Mesendoderm (in vitro differentiated cells): ENCODE measurements at places on chromosomes 3 and 15.

- peak; percentile 14 for DNase-seq
These were observed 74.0 kb upstream of the PLCL2 start for GRCh38 chr3:16810593-16811367.

DNA sequence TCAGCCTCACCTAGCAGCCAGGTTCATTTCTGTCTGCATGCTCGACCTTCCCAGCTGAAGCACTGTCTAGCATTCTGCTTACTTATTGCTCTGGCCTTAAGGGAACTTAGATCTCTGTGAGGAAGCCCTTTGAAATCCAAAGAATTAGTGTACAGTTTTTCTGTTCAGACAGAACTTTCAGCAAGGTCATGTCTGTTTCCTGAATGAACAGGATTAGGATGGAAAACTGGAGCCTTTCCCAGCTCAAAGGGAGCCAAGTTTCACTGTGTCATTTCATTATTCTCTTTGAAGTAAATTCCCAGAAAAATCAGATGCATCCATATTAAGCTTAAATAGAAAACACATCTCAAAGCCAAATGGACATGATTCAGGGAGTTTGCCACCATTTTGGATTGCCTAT lies 457.3 kb upstream of the KCNMB2 start:
- no peak for DNase-seq

GRCh38 chr3:133469140-133469731 lies 69.4 kb downstream of the BFSP2 start:
- no peak for DNase-seq

DNA sequence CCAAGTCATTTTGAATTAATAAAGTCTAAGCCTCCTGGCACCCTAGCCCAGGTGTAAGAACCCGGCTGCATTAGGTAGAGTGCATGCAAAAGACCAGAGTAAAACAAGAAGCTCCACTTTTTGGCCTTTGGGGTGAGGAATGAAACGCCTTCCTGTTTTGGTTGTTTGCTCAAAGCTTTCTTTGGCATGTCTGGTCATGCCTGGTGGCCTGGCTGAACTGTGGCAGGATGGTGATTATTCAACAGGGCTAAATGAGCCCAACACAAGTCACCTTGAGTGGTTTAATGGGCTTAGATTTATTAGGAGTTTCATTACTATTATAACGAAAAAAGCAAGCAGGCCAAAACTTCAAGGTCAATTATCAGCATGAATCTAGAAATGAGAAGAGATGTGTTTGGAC lies 40.9 kb upstream of the LDHAL6B start:
- no peak for DNase-seq

DNA sequence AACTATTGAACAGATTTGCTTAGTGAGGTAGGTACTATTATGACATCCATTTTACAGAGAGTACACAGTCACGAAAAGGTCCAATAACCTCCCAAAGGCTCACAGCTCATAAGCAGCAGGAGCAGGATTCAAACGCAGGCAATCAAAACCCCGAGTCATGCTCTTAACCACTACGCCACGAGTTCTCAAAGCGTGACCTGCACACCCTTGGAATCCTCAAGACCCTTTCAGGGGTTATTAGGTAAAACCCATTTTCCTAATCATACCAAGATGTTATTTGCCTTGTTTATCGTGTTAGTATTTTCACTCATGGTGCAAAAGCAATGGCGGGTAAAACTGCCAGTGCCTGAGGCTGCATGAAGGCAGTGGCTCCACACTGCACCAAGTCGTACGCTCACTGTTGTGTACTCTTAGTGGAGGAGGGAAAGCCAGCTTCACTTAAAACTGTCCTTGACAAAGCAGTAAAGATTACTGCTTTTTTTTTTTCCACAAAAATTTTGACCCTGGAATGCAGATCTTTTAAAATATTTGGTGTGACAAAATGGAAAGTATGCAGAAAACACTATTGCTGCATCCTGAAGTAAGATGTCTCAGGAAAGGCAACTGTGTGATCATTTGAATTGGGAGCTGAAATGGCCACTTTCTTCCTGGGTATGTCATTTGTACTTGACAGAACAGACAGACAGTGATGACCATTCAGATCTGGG lies 96.1 kb downstream of the IGF2BP2 start:
- DNase-seq: no peak

GRCh38 chr15:82177291-82178010 lies 85.1 kb downstream of the EFL1 start:
- peak; percentile 5 for DNase-seq

- no peak for DNase-seq
These were observed 1417.0 kb upstream of the ALCAM start for GRCh38 chr3:103949693-103950092.

- DNase-seq: peak; percentile 88
These were observed 352.6 kb downstream of the ERC2 start for GRCh38 chr3:56115698-56116097.

GRCh38 chr3:134327594-134327975 lies 46.7 kb downstream of the AMOTL2 start:
- no peak for DNase-seq

- no peak for DNase-seq
These were observed 31.3 kb downstream of the ALCAM start for GRCh38 chr3:105397974-105398373.

DNA sequence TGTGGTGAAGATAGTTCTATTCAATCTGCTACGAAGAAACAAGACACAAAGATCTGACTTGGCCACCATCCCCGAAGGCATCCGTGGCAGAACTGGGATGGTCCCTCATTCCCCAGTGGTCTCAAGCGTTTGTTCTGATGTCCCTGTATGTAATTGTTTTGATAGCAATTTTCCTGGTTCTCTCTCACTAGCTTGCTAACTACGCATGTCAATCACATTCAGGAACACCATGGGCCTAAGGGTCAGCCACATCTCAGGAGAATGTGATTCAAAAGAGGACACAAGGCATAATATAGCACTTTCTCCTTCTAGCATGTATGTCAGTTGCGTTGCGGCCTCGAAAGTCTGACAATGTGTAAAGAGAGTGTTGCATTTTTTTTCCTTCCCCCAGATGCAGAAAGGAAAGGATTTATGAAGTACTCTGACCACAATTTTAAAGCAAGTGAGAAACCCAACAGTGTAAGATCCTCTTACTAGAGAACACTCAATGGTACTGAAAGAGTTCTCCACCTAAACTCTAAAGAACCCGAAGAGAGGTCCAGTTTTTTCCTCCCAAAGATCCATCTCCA lies 32.0 kb upstream of the TCF12 start:
- no peak for DNase-seq

- DNase-seq: no peak
These were observed 687.0 kb downstream of the NTRK3 start for GRCh38 chr15:87569581-87569980.

- no peak for DNase-seq
These were observed 31.2 kb upstream of the PHLDB2 start for GRCh38 chr3:111827871-111828270.

DNA sequence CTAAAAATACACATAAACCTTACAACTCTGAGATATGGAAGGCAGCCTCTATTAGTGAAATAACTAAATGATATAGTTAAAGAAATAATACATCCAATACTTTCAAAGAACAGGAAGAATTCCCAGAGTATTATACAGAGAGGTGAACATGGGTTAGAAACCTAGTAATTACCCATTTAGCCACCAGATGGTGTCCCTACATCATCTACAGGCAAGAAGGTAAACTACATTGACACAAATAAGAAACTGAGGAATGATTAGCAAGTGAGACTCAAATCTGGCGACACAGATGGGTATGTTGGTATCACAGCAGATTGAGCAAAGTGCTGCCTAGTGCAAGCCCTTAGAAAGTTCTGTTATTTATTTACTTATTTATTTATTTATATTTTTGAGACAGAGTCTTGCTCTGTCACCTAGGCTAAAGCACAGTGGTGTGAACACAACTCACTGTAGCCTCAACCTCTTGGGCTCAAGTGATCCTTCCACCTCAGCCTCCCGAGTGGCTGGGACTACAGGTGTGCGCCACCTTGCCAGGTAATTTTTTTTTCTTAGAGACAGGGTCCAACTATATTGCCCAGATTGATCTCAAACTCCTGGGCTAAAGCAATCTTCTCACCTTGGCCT lies 28.2 kb downstream of the NEK4 start:
- DNase-seq: peak; percentile 36

- DNase-seq: no peak
These were observed 27.7 kb upstream of the KBTBD12 start for GRCh38 chr3:127887321-127887720.

DNA sequence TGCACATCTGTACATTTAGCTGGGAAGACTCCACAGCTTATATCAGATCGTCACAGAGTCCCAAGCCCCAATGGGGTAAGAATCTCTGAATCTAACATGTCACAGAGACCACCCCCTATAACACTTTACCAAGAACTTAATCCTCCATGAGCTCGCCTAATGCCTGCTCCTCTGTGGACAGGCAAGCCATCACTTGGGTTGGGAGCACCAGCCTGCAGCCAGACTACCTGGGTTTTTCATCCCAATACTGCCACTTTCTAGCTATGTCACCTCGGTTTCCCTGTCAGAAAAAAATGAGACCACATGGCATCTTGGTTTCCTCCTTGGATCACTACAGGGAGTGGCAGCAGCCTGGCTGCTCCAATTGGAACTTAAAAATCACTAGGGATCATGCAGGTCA lies 277.9 kb upstream of the TLE3 start:
- no peak for DNase-seq

DNA sequence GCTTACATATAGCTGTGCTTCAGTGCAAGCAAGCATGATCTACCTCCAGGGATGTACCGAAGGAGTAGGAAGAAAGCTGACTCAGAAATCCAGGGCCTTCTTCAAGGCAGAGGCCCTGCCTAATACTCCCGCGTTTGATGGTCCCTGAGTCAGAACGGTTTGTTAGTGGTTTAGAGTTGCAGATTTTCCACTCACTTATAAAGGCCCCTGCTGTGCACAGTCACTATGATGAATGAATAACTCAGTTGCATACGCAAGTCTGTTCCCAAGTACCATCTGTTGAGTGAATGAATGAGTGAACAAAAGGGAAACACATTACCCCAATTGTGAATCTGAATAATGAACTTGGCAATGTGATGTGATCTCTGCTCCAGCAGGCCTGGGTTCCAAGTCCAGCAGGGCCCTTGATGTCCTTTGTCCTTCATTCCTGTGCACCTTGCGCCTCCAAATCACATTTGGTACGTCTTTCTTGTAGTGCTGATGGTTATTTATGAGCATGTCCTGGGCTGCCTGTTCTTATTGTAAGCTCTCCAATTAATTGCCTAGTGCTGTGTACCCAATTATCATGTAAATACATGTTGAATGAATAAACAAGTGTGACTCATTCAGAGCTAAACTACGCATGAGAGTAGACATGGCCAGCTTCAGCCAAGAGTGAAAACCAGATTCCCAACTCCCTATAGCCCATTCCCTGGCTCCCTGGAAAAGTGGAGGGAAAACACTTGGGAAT lies 85.3 kb upstream of the LIMD1 start:
- peak; percentile 38 for DNase-seq

DNA sequence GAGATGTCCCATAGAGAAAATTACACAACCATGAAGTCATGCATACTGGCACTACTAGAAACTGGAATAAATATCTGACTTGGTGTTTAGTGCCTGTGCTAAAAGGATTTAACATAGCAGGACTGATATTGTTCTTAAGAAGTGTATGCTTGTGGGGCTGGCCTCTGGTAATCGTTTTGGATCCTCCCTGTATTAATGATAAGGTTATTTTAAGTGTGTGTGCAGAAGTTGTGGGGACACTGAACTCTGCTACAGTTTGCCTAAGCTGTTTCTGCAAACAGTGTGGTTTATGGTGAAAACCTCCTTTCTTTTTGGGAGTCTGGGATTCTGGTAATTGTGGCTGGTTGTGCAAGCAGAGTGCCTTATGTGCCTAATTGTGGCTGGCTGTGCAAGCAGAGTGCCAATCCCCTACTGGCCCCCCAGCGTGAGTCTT lies 120.8 kb downstream of the CLASP2 start:
- DNase-seq: no peak

DNA sequence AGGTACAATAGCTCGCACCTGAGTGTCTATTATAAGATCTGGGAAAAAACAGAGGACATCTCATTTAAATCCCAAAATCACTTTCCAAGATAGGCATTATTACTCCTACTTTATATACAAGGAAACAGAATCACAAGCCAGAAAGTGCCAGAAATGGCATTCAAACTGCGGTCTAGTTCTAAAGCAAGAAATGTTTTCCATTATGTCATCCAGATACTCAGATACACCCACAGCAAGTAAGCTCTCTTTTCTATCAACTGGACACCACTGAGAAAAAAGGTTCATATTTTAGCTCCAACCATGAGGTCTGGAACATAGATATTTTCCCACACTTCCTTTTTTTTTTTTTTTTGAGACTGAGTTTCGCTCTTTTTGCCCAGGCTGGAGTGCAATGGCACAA lies 8.1 kb downstream of the SLC33A1 start:
- no peak for DNase-seq

DNA sequence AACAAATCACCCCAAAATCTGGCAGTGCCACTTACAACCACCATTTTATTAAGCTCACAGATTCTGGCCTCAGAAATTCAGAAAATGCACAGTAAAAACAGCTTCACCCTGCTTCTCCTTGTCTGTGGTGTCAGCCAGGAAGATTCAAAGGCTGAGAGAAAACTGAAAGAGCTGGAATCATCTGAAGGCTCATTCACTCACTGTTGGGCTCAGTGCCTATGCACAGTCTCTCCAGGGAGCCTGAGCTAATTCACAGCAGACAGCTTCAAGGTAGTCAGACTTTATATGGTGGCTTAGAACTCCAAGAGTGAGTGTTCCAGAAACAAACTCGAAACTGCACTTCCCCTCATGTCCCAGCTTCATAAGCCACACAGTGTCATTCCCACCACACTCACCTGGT lies 16.5 kb upstream of the PLOD2 start:
- DNase-seq: no peak

DNA sequence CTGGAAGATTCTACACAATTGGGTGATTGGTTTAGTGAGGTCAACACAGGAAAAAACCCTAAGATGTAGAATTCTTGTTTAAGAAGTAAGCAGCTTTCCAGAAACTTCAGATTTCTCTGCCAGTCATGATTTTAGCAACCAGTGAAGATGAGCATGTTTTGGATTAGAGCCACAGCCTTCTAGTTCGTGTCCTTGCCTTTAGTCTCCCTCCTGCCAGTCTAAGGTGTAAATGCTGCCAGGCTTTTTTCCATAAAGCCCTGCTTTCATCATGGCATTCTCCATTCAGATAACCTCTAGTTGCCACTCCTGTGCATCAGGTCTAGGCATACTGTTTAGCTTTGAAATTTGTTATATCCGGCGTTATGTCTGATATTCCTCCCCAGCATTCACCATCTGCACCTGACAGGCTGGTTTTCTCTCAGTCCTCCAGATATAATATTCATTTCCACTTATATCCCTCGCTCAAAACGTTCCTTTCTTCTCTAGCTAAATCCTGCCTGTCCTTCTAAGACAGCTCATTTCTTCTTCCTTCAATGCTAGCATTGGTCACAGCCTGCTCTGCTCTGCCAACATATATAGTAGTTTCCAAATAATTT lies 37.4 kb downstream of the SYN2 start:
- no peak for DNase-seq

- no peak for DNase-seq
These were observed 327.5 kb downstream of the RORA start for GRCh38 chr15:60901647-60902046.

DNA sequence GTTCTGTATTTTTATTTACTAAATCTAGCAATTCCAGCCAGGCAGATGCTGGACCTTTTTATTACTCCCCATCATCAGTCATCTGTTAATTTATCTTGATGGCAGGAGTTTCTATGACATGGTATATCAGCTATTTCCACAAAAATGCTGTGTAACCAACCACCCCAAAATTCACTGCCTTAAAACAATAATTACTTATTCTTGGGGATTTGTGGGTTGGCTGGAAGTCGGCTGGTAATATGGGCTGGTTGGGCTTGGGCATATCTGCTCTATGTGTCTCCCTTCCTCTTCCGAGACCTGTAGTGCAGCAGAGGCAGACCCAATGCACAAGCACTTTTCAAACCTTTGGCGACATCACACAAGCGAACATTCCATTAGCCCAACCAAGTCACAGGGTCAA lies 92.1 kb upstream of the UBE2E1 start:
- DNase-seq: no peak
